ENCODE measurements at places on chromosomes 4 and X.

DNA sequence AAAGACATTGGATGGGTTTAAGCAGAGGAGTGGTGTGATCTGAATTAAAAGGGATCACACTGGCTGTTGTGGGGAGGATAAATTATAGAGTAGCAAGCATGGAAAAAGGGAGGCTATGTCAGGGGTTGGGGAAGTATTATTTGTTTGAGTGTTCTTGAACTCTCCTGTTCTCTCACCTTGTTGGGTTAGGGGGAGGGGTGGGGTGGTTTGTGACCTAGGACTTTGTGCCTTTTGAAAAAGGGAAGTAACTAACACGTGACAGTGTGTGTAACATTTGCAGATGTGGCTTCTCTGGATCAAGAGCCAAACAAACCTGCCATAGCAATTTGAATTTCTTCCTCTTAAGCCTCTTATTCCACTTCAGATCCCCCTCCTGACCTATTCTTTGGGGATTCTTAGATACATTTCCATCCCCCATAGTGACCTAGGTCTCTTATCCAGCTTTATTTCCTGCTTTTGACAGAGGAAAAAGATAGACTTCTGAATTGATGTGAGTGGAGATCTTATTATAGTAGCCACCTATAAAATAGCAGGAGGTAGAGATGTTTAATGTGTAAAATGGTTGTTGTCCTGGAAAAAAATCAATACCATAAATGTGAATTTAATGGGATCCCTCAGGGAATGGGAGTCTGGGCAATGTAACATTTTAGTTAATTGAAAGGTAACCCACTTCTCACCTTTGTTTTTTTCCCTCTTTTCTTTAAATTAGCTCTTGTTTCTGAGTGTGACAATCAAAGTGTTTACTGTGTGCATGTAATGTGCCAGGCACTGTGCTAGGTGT lies 120.4 kb downstream of the CT47B1 start:
- DNase-seq, result no peak

GRCh38 chr4:147793569-147794313 lies 61.9 kb downstream of the ARHGAP10 start:
- DNase-seq, result no peak

- no peak for DNase-seq
These were observed 66.4 kb upstream of the BANK1 start for GRCh38 chr4:101724093-101724492.

DNA sequence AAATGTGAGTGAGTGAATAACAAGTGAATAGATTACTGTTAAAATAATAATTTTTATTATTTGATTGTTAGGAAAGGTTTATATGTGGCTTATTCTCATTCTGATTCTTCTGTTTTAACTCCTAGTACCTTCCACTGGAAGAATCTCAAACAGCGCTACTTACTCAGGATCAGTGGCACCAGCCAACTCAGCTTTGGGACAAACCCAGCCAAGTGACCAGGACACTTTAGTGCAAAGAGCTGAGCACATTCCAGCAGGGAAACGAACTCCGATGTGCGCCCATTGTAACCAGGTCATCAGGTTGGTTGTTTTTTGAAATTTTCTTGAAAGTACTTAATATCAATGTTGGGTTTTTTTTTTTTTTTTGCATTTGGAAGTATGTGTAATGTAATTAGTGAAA lies 117.6 kb upstream of the BMPR1B start:
- DNase-seq, result no peak

DNA sequence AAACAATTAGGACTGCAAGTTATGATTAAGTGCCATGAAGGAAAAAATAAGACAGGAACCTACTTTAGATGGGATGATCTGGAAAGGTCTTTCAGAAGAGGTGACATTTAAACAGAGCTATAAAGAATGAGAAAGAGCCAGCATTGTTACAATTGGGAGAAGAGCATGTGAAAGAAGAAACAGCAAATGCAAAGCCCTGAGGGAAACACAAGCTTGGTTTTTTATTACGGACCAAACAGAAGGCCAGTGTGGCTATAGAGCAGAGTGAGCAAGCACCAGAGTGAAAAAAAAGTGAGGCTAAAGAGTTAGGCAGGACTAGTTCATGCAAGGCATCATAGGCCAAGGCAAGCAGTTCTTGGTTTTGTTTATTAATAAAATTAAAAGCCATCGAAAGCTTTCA lies 175.6 kb downstream of the RBMX2 start:
- no peak for DNase-seq

DNA sequence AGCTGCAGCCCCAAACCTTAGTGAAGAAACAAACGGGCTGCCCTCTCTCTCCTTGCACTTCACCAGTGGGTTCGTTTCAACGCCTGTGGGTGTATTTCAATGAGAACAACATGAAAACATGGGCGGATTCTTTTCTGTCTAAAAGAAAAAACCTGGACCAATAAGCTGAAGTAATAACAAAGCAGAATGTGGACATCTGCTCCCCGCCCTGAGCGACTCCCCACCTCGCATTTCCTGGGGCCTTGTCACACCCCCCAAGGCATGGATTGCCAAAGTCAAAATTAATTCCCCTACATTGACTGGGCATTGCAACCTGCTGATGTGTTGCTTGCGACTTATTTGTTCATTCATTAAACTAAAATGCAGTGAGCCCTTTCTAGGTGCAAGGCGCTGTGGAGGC lies 142.9 kb downstream of the BCOR start:
- no peak for DNase-seq

- DNase-seq, result no peak
These were observed 199.2 kb downstream of the RTL9 start for GRCh38 chrX:110557864-110558263.

DNA sequence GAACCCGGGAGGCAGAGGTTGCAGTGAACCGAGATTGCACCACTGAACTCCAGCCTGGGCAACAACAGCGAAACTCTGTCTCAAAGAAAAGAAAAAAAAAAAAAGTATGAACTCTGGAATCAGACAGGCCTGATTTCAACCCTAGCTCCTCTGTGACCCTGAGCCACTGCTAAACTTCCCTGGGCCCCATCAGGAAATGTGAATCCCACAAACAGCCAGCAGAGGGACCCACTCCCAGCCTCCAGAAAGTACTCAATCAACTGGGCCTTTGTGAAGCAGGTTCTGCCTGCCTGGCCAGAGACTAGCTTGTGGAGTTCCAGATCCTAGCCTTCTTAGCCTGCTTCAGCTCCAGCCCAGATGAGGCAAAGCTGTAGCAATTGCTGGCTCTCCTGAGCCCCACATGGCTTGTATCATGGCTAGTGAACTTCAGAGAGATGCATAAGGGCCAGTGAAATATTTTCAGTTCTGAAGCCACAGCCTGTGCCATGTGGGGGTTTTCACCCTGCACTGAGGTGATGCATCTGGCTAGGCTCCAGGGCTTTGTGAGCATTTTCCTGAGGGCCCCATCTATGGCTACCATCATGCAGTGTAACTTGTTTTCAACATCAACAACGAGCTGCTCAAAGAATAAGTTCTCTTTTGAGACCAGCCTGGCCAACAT lies 7.2 kb upstream of the IDS start:
- no peak for DNase-seq

GRCh38 chr4:121226362-121226761 lies 62.2 kb upstream of the TNIP3 start:
- no peak for DNase-seq

DNA sequence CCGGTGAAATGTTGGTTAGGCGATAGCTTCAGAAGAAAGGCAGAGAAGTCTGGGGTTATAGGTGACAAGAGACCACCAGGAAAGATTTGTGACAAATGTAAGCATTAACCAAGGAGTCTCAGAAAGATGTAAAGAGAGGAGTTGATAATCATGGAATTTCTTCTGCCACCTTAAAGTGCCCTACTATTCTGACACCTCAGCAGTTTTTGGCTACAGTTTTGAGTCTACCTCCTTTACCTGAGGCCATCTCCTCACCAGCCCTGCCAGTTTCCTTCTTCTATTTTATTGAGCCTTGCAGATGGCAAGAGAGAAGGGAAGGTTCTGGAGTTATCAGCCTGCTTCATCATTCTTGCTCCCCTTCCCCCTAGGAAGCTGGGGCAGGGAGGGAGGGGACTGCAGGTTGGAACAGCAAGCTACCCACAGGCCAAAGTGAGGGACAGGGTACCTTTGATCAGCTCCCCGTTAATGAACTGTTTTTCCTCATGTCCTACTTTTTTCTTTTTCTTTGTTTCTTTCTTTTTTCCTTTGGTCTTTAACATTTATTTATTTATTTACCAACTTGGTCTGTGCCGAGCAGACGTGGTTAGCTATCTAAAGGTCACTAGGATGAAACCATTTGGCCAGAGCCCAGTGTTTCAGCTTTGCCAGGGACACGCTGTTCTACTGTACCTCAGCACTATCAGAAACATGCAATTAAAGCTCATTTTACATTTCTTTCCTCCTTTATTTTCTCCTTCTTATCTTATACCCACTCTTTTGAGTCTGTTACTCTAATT lies 438.7 kb upstream of the AR start:
- DNase-seq, result no peak

- DNase-seq, result no peak
These were observed 173.0 kb downstream of the SPCS3 start for GRCh38 chr4:176492646-176493302.

DNA sequence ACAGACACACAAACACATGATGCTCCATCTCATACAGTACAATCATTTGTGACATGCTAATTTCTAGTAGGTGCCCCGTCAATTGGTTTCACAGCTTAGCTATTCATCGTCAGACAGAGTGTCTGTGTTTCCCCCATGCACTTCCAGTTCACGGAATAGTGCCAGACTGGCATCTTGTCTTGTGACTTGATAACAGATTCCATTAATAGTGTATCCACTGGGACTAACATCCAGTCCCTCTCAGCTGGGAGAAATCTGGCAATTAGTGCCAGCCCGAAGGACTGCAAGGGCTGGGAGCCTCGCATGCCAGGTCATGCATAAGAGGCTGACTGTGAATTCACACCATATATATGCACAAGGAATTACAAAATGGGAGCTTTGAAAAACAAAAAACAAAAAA lies 20.2 kb upstream of the GATB start:
- DNase-seq, result no peak

GRCh38 chr4:25927361-25928195 lies 13.6 kb downstream of the SMIM20 start:
- DNase-seq, result no peak

DNA sequence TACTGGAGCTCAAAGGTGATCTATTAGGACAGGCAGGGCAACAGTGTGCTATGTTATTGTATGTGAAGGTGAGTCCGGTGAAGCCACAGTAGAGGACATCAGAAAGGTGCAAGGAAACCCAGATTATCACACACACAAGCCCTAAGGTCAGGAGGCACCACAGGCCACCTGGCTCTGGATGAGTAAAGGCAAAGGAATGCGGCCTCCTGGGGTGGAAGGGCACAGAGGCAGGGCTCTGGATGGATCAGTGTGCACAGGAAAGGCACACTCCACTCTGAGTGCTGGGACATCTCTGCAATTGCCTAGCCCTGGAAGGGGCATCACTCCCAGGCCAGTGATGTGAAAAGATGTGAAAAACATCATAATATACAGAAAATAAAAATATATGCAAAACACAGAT lies 683.5 kb downstream of the TRIML1 start:
- DNase-seq, result no peak

DNA sequence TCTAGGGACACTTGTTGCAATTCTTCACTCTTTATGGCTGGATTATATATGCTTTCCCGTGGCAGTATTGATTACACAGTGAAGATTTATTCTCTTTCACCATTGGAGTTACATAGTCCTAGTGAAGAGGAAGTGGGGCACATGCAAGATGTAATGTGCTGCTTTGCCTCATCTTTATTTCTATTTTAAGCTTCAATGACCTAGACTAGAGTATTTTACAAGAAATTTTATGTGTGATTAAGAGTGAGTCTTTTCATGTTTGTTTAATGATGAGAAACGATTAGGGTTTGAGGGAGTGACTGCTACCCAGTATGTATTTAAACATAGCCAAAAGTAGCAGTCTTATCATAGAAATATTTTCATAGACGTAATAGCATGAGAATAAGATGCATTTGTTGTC lies 30.8 kb downstream of the DIAPH2 start:
- no peak for DNase-seq

GRCh38 chr4:167023364-167023925 lies 210.8 kb downstream of the SPOCK3 start:
- DNase-seq, result no peak

DNA sequence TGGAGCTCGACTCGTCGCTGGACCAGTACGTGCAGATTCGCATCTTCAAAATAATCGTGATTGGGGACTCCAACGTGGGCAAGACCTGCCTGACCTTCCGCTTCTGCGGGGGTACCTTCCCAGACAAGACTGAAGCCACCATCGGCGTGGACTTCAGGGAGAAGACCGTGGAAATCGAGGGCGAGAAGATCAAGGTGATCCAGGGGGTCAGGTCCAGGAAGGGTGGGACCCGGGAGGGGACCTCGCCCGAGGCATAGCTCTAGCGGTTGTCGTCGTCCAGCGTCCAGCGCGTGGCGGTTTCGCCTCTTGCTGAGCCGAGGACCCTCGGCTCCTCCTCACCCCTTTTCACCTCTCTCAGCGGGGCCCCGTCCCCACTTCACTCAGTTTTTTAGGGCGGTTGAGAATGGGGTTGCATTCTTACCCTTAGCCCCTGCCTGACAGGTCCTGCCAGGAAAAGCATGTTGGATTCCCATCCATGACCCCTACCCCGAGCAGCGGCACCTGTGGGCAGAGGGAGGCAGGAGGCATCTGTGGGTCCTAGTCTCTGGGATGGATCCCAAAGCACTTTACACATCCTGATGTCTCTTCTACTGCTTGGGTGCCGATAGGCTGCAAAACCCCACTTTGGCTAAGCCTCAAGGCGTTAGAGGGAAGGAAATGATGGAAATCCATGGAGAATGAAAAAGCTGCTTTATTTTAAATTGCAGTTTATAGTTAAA lies 524 bp downstream of the RAB33A start:
- peak; percentile 83 for DNase-seq

GRCh38 chr4:22764183-22764582 lies 71.4 kb downstream of the GBA3 start:
- no peak for DNase-seq

Data from osteocyte (in vitro differentiated cells).